ENCODE measurements at places on chromosomes 5 and 9. TPM values are rescaled to one million over a fixed set of nuclear protein-coding genes. Genes with fewer than 3 reads are reported as not detected.

Gene CCDC171
- 3.9 TPM for polyA plus RNA-seq

Gene STK32A
- 25.9 TPM for polyA plus RNA-seq

Gene SPINK13
- not detected for polyA plus RNA-seq

Gene SLC45A2
- 0.15 TPM for polyA plus RNA-seq

Gene ADRB2
- 0.53 TPM for polyA plus RNA-seq

Gene CARD9
- polyA plus RNA-seq = 0.58 TPM

Gene TSSK1B
- not detected for polyA plus RNA-seq

Gene IFNA2
- polyA plus RNA-seq = not detected

Gene SLF1
- polyA plus RNA-seq = 6.5 TPM

Gene NEURL1B
- polyA plus RNA-seq = 40.1 TPM

Gene SLC9A3
- 19.5 TPM for polyA plus RNA-seq

Gene CRB2
- polyA plus RNA-seq = 6.4 TPM

Gene LCNL1
- 0.15 TPM for polyA plus RNA-seq

Gene PRPF4
- 52.2 TPM for polyA plus RNA-seq

Gene CDC20B
- 0.15 TPM for polyA plus RNA-seq

Gene WDR70
- 26.3 TPM for polyA plus RNA-seq

DNA sequence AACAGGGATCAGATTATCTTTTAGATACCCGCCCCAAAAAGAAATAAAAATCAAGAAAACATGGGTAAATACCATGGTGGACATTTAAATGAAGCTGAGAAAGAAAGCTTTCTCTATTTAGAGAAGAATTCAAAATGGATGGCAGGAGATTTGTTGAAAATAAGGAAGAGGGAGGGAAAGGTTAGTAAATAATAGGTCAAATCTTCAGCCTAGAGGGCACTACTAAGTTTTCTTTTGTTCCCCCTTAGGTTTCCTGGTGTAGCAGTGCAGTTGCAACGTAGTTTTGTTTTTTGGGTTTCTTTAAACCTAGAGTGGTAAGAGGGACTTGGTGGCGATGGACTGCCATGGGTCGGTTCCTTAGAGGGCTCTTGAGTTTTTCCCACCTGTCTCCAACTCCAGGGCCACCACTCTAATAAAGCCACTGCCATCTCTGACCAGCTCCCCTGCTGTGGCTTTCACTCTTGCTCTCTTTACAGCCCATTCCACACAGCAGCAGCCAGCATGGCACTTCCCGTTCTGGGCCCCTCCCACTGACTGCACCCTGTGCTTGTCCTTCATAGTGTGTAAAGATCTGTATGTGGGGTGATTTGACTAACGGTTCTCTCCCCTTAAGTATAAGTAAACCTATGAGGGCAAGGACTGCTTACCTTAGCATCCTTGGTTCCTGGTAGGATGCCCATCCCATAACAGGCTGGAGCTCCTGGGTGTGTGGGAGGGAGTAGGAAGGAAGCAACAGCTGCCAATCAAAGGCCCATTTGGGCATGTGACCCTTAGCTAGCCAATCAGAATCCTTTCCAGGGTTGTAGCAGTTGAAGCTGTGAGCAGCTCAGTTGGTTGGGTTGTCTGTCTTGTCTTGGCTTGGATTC is 118.3 kb downstream of the SLC1A3 start:
- no peak for DNase-seq

DNA sequence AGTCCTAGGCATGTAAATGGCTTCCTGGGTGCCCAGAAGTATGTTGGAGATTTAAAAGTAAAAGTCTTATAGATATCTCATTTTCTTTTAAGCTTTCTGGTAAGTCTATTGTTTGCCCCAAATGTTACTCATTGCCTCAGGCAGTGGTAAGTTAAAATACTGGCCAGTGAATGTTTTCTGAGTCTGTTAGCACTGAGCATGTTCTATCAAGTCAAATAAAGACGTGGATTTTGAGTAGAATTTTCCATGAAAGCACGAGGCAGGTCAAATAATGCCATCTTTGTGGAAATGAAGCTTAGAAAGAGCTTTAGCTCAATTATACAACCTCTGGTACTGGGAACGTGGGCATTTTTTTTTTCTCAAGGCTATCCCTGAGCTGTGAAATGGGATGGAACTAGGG is 651.3 kb upstream of the ACO1 start:
- DNase-seq = no peak

GRCh38 chr5:126605525-126605924 is 4.8 kb downstream of the PHAX start:
- DNase-seq = no peak

DNA sequence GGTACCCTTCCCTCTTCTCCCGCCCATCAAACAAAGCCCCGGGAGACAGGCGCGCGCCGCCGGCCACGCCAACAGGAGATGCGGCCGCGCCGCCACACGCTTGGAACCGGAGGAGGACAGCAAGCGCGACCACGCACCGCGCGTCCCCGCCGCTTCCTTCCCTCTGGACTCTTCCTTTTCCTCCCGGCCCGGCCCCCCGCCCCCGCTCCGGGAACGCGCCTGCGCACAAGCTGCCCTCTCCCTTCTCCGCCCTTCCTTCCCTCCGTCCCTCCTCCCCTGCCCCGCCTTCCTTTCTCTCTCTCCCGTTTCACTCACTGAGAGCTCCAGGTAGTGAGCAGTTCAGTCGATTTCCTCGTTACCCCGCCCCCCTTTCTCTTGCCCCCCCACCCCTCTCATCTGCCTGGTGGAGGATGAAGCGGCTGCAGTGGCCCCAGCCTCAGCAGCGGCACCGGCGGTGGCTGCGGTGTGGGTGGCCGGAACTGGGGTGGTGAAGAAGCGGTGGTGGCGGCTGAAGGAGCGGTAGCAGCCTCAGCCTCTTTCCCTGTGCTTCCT is at the start of gene RASA1:
Gene RASA1, plus strand, starts transcription at position 310 of the 552 bp plus-strand sequence. CDS start 569 bp downstream, outside the sequence.
- peak; percentile 98 for DNase-seq

DNA sequence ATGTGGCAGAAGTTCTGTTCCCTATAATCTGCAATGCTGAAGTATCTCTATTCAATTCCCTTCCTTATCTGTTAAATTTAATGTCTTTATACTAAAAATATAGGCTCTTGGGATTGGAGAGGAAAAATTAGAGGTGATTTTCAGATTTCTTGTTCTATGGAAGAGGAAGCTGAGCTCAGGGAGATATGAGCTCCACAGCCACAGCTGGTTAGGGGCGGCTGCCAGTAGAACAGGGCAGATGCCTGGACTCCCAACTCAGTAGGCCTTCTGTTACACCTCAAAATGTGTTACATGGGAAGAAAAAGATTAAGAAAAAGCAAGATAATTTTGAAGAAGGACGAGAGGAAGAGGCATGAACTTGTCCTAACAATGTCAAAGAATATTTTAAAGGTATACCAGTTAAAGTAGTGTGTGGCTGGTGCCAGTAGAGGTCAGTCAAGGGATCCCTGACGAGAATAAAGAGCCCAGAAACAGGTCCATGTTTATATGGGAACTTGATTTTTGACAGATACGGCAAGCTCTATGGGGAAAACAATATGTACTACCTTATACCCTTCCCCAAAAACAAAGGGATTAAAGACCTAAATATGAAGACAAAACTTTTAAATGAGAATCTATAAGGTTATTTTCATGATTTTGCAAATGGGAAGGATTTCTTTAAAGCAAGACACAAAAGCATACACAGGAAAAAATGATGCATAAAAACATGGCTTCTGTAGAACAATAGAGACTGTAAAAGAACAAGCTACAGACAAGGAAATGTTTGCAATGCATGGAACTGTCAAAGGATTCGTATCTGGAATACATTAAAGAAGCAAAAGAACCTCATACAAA is 28.7 kb downstream of the DNAJC21 start:
- DNase-seq = peak; percentile 75

- no peak for DNase-seq
Measured at GRCh38 chr5:135024956-135025729, 8.9 kb downstream of the PITX1 start.

GRCh38 chr5:53030893-53031292 is 41.7 kb downstream of the ITGA2 start:
- no peak for DNase-seq

DNA sequence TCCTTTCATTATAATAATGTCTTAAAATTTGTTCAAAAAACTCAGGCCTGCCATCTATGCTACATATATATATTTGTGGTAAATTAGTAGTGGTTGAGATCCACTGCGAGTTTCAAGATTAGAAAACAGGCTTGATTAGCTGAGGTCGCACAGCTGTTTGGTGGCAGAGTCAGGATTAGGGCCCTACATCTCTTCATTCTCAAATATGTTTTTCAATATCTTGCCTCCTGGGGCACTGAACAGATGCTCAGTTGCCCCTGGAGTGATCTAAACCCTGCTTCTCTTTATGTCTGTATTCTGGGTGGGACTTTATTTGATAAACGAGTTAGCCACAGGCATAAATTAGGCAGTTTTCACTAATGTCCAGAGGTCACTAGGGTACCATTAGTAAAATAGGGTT is 27.8 kb upstream of the CEP120 start:
- DNase-seq = no peak

- no peak for DNase-seq
Measured at GRCh38 chr5:135641319-135641718, 62.5 kb upstream of the CXCL14 start.

- DNase-seq = no peak
Measured at GRCh38 chr9:127493592-127494303, 42.4 kb downstream of the LRSAM1 start.

DNA sequence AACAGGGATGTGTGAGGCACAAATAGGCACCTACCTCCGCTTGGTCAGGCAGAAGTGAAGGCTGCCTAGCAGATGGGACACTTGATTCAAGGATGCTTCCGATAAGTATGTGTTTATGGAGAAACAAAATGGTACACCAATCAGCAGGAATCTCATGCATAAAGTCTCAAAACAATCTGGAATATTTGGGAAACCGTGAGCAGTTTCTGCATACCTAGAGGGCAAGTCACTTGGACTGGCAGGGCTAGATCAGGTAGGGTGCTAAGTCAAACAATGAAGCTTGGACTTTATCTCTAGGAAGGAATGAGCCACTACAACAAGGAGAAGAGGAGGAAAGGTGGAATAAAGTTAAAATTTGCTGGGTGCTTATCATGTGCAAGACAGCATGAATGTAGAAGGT is 5.5 kb downstream of the EPB41L4A start:
- no peak for DNase-seq

DNA sequence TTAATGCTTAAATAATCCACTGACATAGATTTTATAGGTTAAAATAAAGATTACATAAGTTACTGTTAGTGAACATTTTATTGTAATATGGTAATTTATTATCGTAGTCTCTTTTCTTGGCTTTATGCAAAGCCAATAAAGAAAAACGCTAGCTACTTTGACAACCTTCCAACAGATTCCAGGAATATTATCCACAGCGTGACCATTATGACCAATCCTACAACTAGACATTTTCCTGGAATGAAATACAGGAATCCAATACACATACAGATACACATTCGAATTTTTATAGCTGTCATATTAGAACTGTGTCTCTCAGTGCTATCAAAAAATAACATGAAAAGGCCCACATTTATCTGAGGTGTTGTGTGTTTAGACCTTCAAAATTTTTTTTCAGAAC is 13.1 kb downstream of the RPS23 start:
- no peak for DNase-seq

DNA sequence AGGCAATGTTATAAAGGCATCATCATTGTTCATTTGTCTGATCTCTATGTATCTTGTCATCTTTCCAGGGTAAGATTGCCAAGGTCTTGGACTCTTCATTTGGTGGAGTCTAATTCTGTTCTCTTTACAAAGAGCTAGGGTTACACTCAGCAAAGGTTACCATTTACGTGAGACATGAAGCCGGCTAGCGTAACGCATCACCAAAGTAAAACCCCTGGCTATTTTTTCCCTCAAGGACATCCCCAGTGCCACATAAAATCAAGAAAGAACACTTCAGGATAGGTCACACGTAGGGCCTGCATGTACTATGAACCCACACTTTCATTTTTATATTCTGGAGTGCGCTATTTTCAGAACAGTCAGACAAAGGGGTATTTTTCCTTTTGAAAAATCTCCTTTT is 20.0 kb upstream of the MYOT start:
- DNase-seq = no peak

GRCh38 chr5:96963267-96963666 is 27.4 kb downstream of the LNPEP start:
- DNase-seq = no peak

- DNase-seq = no peak
Measured at GRCh38 chr5:175466700-175467318, 11.6 kb upstream of the SFXN1 start.

DNA sequence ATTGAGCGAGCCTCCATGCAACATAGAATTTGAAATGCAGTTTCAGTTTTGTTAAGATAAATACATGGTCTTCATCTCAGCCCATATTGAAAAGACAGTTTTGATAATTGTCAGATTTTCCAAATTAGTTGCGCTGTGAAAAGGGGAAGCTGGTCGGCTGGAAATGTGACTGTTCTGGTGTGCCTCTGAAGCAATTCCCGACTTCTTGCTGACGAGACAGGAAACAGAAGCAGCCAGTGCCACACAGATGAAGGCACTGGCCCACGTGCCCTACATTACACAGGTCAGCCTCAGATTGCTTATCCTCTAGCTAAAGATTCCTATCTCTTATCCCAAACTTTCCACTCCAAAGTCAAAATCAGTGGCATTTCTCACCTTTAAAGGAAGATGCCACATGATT is 214.1 kb upstream of the TLE4 start:
- DNase-seq = no peak

GRCh38 chr5:171882118-171882517 is 96.5 kb downstream of the SMIM23 start:
- DNase-seq = no peak

- DNase-seq = peak; percentile 96
Measured at GRCh38 chr9:108934323-108934893, at the start of gene ABITRAM. TSS of gene ABITRAM (plus strand) at chr9:108934400. CDS start at chr9:108934487, 87 bp downstream.

- no peak for DNase-seq
Measured at GRCh38 chr5:142474431-142475094, 149.7 kb upstream of the SPRY4 start.
